Neural crest cell (in vitro differentiated cells): ENCODE measurements at places on chromosomes 2 and 18. TPM values are rescaled to one million over a fixed set of nuclear protein-coding genes. Genes with fewer than 3 reads are reported as not detected.

TANC1 gene
- total RNA-seq, result 13.2 and 14.1 TPM in 2 replicates

BMP10 gene
- total RNA-seq, result not detected in 2 replicates

SERPINB10 gene
- total RNA-seq, result not detected in 2 replicates

RAMP1 gene
- 0.58 and 0.91 TPM in 2 replicates for total RNA-seq

FBLN7 gene
- 19.1 and 21.4 TPM in 2 replicates for total RNA-seq

ABCG5 gene
- total RNA-seq, result not detected in 2 replicates

- peaks cover 19% of the 10 kb centered on the region for H3K4me1 ChIP-seq
- H3K36me3 ChIP-seq, result no peaks in the 10 kb centered on the region
- peak; percentile 33 for DNase-seq
Observed at GRCh38 chr18:24488824-24489493, 28.5 kb downstream of the HRH4 start.

- no peak within 1 kb of the TSS for H3K27ac ChIP-seq
- H3K4me1 ChIP-seq, result peaks cover 15% of the 10 kb centered on the region
- H3K4me3 ChIP-seq, result peak within 1 kb of the TSS; percentile 47
- peaks cover 93% of the 10 kb centered on the region for H3K27me3 ChIP-seq
Observed at GRCh38 chr18:59697236-59697932, at the start of gene CCBE1. Gene CCBE1 (minus strand): TSS chr18:59697423.

GRCh38 chr2:219112651-219113338, 47.8 kb downstream of the NHEJ1 start:
- peaks cover 10% of the 10 kb centered on the region for H3K4me1 ChIP-seq
- H3K27me3 ChIP-seq, result no peaks in the 10 kb centered on the region
- H3K27ac ChIP-seq, result no peak overlapping the region
- H3K4me3 ChIP-seq, result no peak overlapping the region
- DNase-seq, result no peak

DNA sequence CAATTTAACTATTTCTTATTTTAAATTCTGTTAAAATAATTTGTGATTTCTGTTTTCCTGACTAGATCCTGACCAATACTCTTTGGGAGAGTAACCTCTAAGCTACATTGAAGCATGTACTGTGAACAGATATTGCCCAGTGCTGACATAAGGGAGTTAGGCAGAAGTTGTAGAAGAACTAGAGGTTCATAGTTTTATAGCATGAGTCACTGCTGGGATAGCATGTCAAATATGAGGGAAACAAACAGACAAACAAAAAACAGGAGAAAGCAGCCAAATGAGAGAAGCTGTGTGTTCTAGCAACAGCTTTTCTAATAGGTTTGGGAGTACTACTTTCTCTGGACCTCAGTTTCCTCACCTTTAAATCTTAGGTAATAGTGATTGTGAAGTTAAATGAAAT, 72.4 kb downstream of the CERS6 start:
- H3K27ac ChIP-seq, result no peak overlapping the region
- no peak for DNase-seq
- no peaks in the 10 kb centered on the region for H3K27me3 ChIP-seq
- peaks cover 2% of the 10 kb centered on the region for H3K36me3 ChIP-seq
- H3K4me3 ChIP-seq, result no peak overlapping the region
- H3K4me1 ChIP-seq, result peaks cover 25% of the 10 kb centered on the region

DNA sequence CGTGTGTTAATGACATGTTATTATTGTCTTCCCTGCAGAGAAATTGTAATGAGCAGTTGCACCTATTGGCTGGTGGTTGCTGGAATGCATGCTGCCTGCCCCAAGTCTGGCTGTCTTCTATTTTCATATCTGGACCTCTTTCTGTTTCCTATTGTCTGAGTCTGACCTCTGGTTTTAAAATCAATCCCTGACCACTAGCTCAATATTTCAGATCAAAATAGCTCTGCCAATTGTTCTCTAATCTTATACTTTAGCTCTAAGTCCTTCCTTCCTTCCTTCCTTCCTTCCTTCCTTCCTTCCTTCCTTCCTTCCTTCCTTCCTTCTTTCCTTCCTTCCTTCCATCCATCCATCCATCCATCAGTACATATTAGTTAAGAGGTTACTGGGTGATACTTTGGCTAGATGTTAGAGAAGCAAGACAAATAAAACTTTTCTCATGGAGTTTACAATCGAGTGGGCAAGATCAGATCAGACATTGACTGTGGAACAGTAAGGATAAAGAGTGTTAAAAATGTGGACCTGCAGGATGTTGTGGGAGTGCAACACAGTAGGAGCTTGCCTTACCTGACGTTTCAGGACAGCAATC, 417.1 kb downstream of the SOCS6 start:
- no peaks in the 10 kb centered on the region for H3K4me1 ChIP-seq
- no peaks in the 10 kb centered on the region for H3K36me3 ChIP-seq
- H3K4me3 ChIP-seq, result no peak overlapping the region
- no peak for DNase-seq
- H3K27ac ChIP-seq, result no peak overlapping the region

- DNase-seq, result no peak
- no peak overlapping the region for H3K4me3 ChIP-seq
- no peaks in the 10 kb centered on the region for H3K4me1 ChIP-seq
- no peak overlapping the region for H3K27ac ChIP-seq
- H3K36me3 ChIP-seq, result no peaks in the 10 kb centered on the region
- H3K27me3 ChIP-seq, result peaks cover 8% of the 10 kb centered on the region
Observed at GRCh38 chr2:224098481-224099230, 59.6 kb upstream of the SERPINE2 start.

DNA sequence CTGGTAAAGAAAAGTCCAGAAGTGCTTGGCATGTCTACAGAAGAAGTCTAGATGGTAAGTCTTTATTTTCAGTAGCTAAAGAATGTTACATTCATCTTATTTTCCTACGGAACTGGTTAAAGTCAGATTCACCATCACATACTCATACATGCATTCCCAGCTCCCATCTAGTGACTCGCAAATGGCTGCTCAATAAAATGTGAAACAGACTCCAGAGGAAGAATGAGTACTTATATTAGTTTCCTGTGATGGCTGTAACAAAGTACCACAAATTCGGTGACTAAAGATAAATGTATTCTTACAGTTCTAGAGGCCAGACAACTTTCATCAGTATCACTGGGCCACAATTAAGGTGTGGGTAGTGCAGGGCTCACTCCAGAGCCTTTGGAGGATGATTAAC, 797.2 kb downstream of the SATB2 start:
- H3K27me3 ChIP-seq, result no peaks in the 10 kb centered on the region
- H3K4me3 ChIP-seq, result no peak overlapping the region
- H3K4me1 ChIP-seq, result no peaks in the 10 kb centered on the region
- no peak overlapping the region for H3K27ac ChIP-seq
- no peaks in the 10 kb centered on the region for H3K36me3 ChIP-seq

- H3K27ac ChIP-seq, result no peak overlapping the region
- no peak overlapping the region for H3K4me3 ChIP-seq
- H3K4me1 ChIP-seq, result peaks cover 59% of the 10 kb centered on the region
- H3K36me3 ChIP-seq, result peaks cover 21% of the 10 kb centered on the region
- DNase-seq, result no peak
Observed at GRCh38 chr18:76412818-76413565, 82.0 kb downstream of the ZNF516 start.

DNA sequence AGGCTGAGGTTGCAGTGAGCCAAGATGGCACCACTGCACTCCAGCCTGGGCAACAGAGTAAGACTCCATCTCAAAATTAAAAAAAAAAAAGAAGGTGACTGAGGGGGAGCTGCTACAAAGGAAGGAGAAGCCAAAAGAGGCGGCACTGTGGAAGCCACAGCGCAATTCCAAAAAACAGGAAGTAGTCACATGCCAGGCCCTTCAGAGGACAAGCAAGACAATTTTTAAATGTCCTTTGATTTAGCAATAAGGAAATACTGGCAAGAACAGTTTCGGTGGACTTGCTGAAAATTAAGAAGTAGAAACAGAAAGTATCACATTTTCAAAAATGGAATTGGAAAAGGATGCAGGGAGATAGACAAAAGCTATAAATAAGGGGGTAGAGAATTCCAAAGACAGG, 122.8 kb downstream of the OSBPL1A start:
- no peaks in the 10 kb centered on the region for H3K27me3 ChIP-seq
- H3K4me3 ChIP-seq, result no peak overlapping the region
- peaks cover 22% of the 10 kb centered on the region for H3K4me1 ChIP-seq
- H3K27ac ChIP-seq, result no peak overlapping the region
- no peak for DNase-seq

DNA sequence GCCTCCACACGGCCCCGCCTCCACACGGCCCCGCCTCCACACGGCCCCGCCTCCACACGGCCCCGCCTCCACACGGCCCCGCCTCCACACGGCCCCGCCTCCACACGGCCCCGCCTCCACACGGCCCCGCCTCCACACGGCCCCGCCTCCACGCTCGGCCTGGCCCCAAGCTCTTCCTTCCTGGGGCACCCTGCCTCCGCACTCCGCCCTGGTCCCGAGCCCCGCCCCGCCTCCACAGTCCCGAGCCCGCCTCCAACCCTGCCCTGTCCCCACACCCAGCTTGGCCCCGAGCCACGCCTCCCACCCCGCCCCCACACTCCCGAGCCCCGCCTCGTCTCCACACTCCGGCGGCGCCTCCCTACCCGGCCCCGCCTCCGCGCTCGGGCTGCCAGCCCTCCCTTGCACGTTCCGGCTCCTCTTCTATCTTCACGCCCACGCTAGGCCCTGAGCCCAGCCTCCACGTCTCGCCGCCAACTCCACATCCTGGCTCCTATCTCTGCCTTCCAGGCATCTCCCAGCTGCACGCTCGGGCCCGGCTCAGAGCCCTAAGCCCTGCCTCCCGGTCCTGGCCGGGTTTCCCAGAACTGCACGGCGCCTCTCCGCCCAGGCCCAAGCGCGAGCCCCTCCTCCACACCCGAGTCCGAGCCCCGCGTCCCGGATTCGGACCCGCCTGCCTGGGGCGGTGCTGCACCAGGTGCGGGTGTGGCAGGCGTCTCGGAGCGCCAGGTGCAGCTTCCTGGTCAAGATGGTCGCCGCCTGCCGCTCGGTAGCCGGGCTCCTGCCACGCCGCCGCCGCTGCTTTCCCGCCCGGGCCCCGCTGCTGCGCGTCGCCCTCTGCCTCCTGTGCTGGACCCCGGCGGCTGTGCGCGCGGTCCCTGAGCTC, at the start of gene TMEM87B:
Gene TMEM87B (plus strand): TSS at position 423 of the 883 bp plus-strand sequence. CDS start 323 bp downstream, at position 746.
- peak within 1 kb of the TSS; percentile 96 for H3K27ac ChIP-seq
- H3K4me3 ChIP-seq, result peak within 1 kb of the TSS; percentile 97
- no peaks in the 10 kb centered on the region for H3K36me3 ChIP-seq
- H3K4me1 ChIP-seq, result peaks cover 23% of the 10 kb centered on the region
- DNase-seq, result peak; percentile 94

DNA sequence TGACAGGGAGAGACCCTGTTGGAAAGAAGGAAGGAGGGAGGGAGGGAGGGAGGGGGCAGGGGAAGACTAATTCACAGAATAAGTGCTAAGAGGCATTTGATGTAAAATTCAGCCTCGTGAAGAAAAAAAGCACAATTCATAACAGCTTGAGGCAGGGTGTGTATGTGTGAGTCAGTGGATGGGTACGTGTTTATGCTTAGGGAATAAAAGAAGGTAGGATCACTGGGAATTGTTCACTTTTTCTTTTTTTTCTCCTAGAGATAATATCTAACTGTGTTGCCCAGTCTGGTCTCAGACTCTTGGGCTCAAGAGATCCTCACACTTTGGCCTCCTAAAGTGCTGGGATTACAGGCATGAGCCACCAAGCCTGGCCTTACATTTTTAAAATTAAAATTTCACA, 39.2 kb downstream of the WDR33 start:
- H3K4me3 ChIP-seq, result no peak overlapping the region
- no peaks in the 10 kb centered on the region for H3K27me3 ChIP-seq
- no peak for DNase-seq

- H3K36me3 ChIP-seq, result no peaks in the 10 kb centered on the region
- DNase-seq, result no peak
- no peaks in the 10 kb centered on the region for H3K27me3 ChIP-seq
- H3K27ac ChIP-seq, result no peak overlapping the region
- H3K4me1 ChIP-seq, result peaks cover 1% of the 10 kb centered on the region
- H3K4me3 ChIP-seq, result no peak overlapping the region
Observed at GRCh38 chr18:63187791-63188460, 131.6 kb downstream of the BCL2 start.

GRCh38 chr2:233338046-233338445, 16.2 kb upstream of the DGKD start:
- H3K27ac ChIP-seq, result no peak overlapping the region
- no peaks in the 10 kb centered on the region for H3K36me3 ChIP-seq
- H3K4me3 ChIP-seq, result no peak overlapping the region
- H3K27me3 ChIP-seq, result peaks cover 62% of the 10 kb centered on the region

DNA sequence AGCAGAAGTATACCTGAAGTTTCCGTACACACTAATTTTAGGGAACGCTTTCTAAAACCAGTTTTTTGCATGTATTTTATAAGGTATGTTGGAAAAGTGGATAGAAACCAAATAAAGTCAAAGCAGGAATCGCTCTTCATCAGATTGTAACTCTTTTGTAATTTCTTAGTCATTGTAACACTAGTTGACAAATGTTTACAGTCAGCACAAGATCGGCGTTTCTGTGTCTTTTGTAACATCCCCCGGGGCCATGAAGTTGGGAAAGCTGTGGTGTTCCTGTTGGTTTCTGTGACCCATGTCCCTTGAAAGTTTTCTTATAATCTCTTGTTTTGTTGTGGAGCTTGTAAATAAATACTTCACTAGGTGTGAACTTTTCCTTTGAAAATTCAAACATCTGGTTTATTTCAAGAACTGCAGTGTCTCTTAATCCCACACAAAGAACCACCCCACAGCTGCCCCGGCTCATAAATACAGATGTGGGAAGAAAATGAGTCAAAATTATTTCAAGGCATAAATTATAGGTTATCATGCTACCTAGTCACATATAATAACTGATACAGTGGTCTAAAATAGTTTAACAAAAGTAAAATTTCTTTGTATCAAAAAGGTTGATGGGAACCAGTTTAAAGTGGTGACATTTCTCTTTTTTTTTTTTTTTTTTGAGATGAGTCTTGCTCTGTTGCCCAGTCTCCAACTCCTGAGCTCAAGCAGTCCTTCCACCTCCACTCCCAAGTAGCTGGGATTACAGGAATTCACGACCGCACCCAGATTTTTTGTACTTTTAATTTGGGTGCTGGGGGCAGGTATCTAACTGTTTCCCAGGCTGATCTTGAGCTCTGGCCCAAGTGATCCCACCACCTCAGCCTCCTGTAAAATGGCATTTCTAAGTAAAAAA, 751 bp upstream of the NMI start:
- no peak for DNase-seq
- H3K27me3 ChIP-seq, result peaks cover 9% of the 10 kb centered on the region
- no peaks in the 10 kb centered on the region for H3K36me3 ChIP-seq
- H3K4me1 ChIP-seq, result peaks cover 9% of the 10 kb centered on the region

GRCh38 chr18:48802543-48803290, 148.0 kb downstream of the SMAD7 start:
- no peak for DNase-seq
- H3K27ac ChIP-seq, result no peak overlapping the region
- no peak overlapping the region for H3K4me3 ChIP-seq
- H3K36me3 ChIP-seq, result peaks cover 7% of the 10 kb centered on the region
